Left kidney (tissue), 8 donors: ENCODE measurements at places on chromosomes 3 and 15. TPM values are rescaled to one million over a fixed set of nuclear protein-coding genes. Genes with fewer than 3 reads are reported as not detected.

The MYNN gene
- 31.3 TPM for polyA plus RNA-seq

The SNTN gene
- polyA plus RNA-seq, result not detected

The CTXN2 gene
- polyA plus RNA-seq, result 0.12 TPM

The DPPA2 gene
- 1.0 TPM for polyA plus RNA-seq

The LMAN1L gene
- not detected for polyA plus RNA-seq

The EXD1 gene
- polyA plus RNA-seq, result 0.07 TPM

The TIMMDC1 gene
- polyA plus RNA-seq, result 109 TPM

The KNL1 gene
- polyA plus RNA-seq, result 32.4 TPM

The C3orf70 gene
- polyA plus RNA-seq, result 9.9 TPM

The ROPN1 gene
- 0.25 TPM for polyA plus RNA-seq

The NMNAT3 gene
- 11.9 TPM for polyA plus RNA-seq

The GOLGA8K gene
- 3.6 TPM for polyA plus RNA-seq

The GNB4 gene
- 29.2 TPM for polyA plus RNA-seq

The TM6SF1 gene
- 3.2 TPM for polyA plus RNA-seq

The HTR3E gene
- polyA plus RNA-seq, result not detected

The SLC7A14 gene
- 2.2 TPM for polyA plus RNA-seq

The PLAAT1 gene
- 3.6 TPM for polyA plus RNA-seq

The CD276 gene
- polyA plus RNA-seq, result 152 TPM

The FBXW12 gene
- 0.73 TPM for polyA plus RNA-seq

The SLC2A2 gene
- polyA plus RNA-seq, result 19.5 TPM

The KLF15 gene
- polyA plus RNA-seq, result 11.3 TPM

The UPK1B gene
- 10.4 TPM for polyA plus RNA-seq

The HIGD2B gene
- polyA plus RNA-seq, result not detected

The RTP4 gene
- 0.70 TPM for polyA plus RNA-seq
